ENCODE measurements at places on chromosomes 13 and 19.

GRCh38 chr19:51250786-51251467 lies at the start of gene SIGLECL1:
Gene SIGLECL1 (plus strand): TSS chr19:51251080. CDS start chr19:51264073, 12,993 bp downstream.
- DNase-seq: no peak

GRCh38 chr13:84812789-84813188 lies 930.5 kb upstream of the SLITRK1 start:
- DNase-seq: no peak

- no peak for DNase-seq
Measured at GRCh38 chr13:35700671-35701070, 224.2 kb upstream of the MAB21L1 start.

- DNase-seq: no peak
Measured at GRCh38 chr13:63367522-63368198, 1952.0 kb upstream of the PCDH20 start.

DNA sequence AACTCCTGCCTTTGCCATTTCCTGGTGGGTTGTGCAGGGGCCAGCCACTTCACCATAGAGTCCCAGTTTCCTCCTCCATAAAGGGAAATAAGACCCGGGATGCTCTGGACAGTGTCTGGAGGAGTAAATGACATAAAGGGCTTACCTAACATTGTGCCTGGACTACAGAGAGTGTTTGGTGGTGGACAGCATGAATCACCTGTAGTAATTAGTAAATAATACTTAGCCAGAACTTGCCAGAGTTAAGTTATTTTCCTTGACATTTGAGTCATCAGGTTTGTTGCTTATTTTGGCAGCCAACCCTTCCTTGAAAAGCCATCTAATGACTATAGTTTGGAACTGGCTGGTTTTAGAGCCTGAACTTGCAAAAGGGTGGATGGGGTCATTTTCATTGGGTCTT lies 159.2 kb downstream of the SLC7A1 start:
- no peak for DNase-seq

- DNase-seq: no peak
Measured at GRCh38 chr19:14073925-14074838, 1.6 kb downstream of the MISP3 start.

GRCh38 chr19:58518256-58519086 lies 1.1 kb downstream of the ZBTB45 start:
- DNase-seq: no peak

DNA sequence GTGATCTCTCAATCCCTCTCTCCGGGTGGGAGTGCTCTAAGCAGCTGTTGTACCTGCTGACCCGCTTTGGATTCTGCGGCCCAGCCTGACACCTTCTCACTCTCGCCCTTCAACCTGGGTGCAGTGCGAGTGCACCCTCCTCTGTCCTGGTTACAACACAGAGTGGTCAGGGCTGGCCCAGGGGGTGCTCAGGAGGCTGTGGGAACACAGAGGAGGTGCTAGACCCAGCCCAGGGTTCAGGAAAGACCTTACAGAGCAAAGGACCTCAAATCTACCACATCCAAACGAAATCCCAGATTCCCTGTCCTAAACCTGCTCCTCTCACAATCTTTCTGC lies 23.7 kb downstream of the ZNF175 start:
- no peak for DNase-seq

- no peak for DNase-seq
Measured at GRCh38 chr19:55537741-55538111, 793 bp upstream of the SBK2 start.

GRCh38 chr13:98307463-98308085 lies 130.5 kb upstream of the RNF113B start:
- no peak for DNase-seq

GRCh38 chr19:58079792-58080191 lies 18.2 kb downstream of the ZSCAN18 start:
- DNase-seq: no peak

GRCh38 chr13:22092791-22093560 lies 422.1 kb downstream of the FGF9 start:
- no peak for DNase-seq

- no peak for DNase-seq
Measured at GRCh38 chr19:39966617-39967016, 4.3 kb upstream of the PSMC4 start.

DNA sequence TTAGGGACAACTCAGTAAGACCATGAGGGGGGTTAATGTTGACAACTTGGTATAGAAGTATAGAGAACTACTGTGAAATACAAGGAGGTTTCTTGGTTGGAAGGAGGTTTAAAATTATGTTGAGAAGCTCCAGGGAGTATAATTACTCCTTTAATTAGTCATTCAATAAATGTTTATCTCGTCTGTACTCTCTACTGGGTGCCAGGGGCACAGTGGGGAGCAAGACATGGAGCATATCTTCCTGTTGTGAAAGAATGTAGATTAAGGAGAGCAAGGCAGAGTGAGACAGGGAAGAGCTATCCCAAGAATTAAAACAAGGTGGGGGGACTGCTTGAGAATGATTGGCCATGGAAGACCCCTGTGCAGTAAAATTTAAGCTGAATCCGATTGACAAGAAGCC lies 33.7 kb upstream of the TDRD3 start:
- DNase-seq: no peak
